AML-193 (cell line): ENCODE measurements at places on chromosomes 16 and 17.

- no peak for DNase-seq
Observed at GRCh38 chr17:20315821-20316220, 151.5 kb downstream of the LGALS9B start.

DNA sequence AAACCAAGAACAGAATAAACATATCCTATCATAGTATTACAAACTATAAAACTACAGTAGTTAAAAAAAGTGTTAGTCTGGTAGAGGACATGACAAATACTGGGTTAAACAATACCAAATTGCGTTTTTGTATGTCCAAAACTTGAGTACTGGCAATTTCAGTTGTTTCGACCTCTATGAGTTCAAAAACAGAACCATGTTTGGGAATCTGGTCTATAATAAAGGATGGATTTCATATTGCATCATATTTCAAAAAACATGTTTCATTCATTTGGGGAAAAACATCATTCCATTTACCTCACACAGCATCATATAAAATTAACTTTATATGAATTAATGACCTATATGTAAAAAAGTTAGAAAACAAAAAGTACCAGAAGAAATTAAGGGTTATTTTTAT lies 81.8 kb downstream of the TRIM37 start:
- DNase-seq = no peak

DNA sequence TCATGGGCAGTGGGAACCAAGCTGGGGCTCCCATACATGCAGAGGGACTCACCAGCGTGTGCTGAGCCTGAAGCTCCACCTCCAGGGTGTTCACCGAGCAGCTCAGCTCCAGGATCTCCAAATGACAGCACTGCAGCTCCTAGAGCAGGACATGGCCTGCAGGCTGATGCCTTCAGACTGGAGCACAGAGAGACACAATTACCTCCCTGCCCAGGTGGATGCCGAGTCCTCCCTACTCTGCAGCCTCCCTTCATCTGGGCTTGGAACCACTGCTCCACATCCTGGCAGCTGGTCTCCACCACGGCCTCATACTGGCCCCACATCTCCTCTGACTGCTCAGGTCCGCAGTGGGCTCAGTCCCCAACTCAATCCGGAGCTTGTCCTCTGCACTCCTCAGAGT lies 8.2 kb upstream of the KRT38 start:
- DNase-seq = no peak

GRCh38 chr16:56709443-56710040 lies 20.4 kb upstream of the NUP93 start:
- no peak for DNase-seq

DNA sequence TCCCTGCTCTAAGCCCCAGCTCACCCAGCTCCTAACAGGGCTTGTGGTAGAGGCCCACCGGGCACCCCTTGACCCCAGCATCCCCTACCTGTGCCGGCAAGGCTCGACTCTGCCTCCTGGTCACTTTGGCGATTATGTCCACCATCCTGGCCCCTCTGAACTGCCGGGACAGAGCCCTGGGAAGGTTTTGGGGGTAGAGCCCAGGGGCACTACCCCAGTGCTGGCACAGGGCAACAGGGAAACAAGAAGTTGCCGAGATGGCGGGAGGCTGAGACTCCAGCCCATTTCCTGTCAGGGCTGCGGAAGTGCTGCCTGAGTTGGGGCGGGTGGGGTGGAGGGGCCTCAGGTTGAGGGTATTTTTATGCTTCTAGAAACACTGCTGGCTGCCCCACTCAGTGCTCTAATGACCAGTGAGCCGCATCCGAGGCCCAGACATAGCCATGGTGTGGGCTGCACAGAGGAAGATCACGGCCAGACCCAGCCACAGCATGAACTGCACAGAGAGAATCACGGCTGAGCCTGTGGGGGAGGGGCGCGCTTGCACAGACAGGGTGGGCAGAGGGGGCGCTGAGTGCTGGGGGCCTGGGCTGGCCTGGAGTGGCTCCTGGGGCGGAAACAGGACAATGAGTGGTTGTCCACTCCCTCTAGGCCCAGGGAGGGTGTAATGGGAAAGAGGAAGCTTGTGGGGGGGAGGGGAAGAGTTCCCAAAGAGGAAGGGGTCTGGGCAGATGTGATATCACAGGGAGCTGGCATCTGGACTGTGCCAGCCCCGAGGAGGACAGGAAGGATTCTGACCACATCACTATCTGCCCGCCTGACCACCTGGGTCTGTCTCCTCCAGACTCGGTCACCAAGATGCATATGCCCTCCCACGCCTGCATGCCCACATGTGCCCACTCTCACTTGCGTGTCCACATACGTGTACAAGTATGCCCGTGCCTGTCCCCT lies 22.3 kb downstream of the ARHGAP27 start:
- peak; percentile 75 for DNase-seq

- DNase-seq = no peak
Observed at GRCh38 chr16:26281381-26282110, 589.8 kb downstream of the HS3ST4 start.

DNA sequence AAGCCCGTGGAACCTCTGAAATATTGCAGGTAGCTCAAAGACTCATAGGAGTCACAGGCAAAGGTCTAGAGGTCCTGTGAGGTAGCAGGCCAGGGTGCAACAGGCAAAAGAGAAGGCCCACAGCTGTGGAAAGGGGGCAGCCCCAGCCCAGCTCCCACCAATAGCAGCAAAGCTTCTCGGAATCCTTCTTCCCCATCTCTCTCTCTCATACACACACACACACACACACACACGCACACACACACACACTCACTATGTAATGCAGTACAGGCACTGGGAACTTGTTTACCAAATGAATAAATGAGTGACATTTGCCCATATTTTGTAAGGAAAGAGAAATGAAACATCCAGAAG lies 16.8 kb upstream of the SUPT4H1 start:
- DNase-seq = no peak

DNA sequence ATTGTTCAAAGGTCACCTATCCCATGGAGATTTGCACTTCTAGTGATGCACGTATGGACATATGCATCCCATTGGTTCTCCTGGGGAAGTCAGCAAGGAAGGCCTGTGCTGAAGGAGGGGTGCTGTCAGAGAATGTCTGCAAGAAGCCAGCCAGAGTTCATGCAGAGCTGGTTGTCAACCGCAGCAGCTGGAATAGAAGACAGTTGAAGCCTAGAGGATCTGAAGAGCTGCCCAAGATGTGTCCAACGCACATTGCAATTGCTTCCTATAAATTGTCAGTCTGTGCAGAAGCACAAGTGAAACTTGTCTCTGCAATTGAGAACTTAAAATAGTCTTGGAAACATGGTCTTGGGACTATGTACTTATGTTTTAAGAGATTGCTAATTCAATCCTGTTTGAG lies 82.1 kb upstream of the CNTNAP4 start:
- no peak for DNase-seq

- DNase-seq = no peak
Observed at GRCh38 chr16:13439766-13440165, 480.2 kb upstream of the ERCC4 start.
